Activated CD4-positive, alpha-beta T cell treated with anti-CD3 and anti-CD28 coated beads, Interleukin-2, amount 50 U/mL, for 24 hours (primary cell): ENCODE measurements at places on chromosomes 6 and 20.

DNA sequence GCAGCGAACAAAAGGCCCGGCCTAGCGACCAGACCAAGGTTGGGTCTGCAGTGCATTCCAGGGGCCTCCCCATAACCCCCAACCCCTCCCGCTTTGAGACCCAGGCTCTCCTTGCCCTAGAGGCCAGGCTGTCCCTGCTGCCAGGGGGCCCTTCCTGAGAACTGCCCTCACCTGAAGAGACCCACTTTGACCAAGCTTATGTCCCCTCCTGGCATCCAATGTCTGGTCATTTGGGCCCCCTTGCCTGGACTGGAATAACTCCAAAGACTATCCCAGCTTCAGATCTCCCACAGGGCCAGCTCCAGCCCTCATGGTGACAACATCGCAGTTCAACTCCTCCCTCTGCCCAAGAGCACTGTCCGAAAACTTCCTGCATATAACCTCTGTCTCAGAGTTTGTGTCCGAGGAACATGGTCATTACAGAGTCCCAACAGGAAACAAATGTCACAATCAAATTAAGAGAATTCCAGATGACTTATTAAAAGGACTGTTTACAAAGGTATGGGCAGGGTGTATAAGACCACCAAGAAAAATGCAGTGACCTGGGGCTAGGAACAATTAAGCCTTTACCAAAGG lies 125.0 kb downstream of the BANF2 start:
- DNase-seq = no peak

GRCh38 chr6:155261111-155261900 lies 2.5 kb upstream of the CLDN20 start:
- DNase-seq = no peak

GRCh38 chr6:20978151-20978614 lies 443.9 kb downstream of the CDKAL1 start:
- no peak for DNase-seq

DNA sequence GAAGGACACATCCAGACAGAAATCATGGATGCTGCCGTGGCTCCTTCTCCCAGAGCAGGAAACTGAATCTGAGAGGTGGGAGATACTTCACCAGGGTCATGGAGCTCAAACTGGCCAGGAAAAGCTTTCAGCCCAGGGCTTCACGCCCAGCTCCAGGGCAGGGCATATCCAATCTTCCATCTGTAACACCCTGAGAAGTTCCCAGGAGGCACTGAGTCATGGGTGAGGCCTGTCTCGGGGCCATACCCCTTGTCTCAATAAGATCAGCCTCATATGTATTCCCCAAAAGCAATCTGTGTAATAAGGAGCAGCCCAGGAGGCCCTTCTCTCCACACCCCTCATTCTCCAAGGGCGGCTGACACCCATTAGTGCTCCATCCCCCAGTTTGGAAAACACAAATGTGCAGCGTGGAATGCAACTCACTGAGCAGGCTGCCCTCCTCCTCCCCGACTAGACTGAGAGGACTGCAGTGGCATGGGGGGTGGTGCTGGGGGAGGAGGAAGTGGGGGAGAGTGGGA lies 439.3 kb upstream of the SULF2 start:
- no peak for DNase-seq

DNA sequence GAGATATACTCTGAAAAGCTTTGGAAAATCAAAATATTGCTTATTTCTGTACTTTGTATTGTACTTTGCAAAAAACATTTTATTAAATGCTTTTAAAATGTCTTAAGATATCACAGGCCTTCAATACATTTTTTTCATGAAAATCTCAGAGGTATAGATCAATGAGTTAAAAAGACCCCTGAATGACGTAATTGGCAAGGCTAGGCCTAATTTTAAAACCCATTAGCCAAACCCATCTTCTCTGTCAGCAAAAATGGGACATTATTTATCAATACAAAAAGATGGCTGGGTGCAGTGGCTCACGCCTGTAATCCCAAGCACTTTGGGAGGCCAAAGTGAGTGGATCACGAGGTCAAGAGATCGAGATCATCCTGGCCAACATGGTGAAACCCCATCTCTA lies 84.8 kb upstream of the PAK5 start:
- no peak for DNase-seq

DNA sequence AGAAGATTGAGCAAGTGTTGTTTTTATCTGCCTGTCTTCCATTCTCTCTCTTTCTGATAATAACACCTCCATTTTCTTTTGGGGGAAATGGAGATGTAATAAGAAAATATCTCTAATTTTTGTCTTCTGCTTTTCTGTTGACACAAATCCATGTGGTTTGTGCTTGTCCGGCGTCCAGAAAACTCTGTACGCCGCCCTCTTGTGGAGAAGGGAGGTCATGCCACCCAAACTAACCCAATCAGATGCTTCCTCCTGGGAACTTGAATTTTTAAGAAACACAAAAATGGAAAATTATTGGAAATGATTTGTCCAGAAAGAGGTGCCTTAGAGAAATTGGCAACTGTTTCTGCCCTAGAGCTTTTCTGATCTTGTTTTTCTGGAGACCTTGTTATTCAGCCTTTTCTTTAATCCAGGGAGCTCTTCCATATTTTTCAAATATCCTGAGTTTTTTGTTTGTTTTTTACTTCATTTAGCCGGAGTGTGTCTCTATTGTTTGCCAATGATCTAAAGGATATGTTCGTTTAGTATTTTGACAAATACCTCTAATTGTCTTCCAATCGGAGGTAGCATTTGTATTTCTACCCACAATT lies 17.8 kb upstream of the FNDC1 start:
- no peak for DNase-seq
